Stomach (tissue), 19 donors: ENCODE measurements at places on chromosomes 6 and 20. TPM values are rescaled to one million over a fixed set of nuclear protein-coding genes. Genes with fewer than 3 reads are reported as not detected.

The PRR18 gene
- not detected for total RNA-seq

The SPATA25 gene
- 15.5 TPM for total RNA-seq

The TEAD3 gene
- total RNA-seq = 20.4 TPM

The ZFP64 gene
- 13.4 TPM for total RNA-seq

The NFATC2 gene
- total RNA-seq = 31.9 TPM

The ARMH2 gene
- total RNA-seq = not detected

The BTBD3 gene
- total RNA-seq = 28.6 TPM

The SCRT2 gene
- total RNA-seq = not detected

The SRSF3 gene
- total RNA-seq = 250 TPM

The CAP2 gene
- total RNA-seq = 43.3 TPM

The FRMD1 gene
- 4.6 TPM for total RNA-seq

The BPIFB4 gene
- not detected for total RNA-seq

The OR10C1 gene
- not detected for total RNA-seq

The MDFI gene
- 4.9 TPM for total RNA-seq

The MRPL18 gene
- total RNA-seq = 3.6 TPM

The TBX18 gene
- not detected for total RNA-seq

The CPXM1 gene
- not detected for total RNA-seq

The TRAM2 gene
- 1.4 TPM for total RNA-seq

DNA sequence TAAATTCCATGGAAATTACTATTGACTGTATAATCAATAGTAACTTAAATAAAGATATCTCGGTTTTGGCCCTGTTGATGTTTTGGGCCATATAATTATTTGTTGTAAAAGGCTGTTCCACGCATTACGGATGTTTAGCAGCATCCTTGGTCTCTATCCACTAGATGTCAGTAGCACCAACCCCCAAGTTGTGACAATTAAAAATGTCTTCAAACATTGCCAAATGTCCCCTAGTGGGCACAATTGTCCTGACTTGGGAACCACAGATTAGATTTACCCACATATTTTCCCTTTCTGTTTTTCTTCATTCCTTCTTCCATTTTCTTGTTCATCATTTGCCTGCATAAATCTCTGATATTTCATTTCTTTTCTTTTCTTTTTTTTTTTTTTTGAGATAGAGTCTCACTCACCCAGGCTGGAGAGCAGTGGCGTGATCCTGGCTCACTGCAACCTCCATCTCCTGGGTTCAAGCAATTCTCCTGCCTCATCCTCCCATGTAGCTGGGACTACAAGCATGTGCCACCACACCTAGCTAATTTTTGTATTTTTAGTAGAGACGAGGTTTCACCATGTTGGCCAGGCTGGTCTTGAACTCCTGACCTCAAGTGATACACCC lies 13.6 kb upstream of the WFDC8 start:
- DNase-seq = no peak

- DNase-seq = no peak
Observed at GRCh38 chr6:129565811-129566210, 144.2 kb downstream of the ARHGAP18 start.

- no peak for DNase-seq
Observed at GRCh38 chr6:43984442-43985321, 142.6 kb downstream of the MRPL14 start.

- DNase-seq = peak; percentile 9
Observed at GRCh38 chr6:23036406-23036983, 467.1 kb downstream of the HDGFL1 start.

DNA sequence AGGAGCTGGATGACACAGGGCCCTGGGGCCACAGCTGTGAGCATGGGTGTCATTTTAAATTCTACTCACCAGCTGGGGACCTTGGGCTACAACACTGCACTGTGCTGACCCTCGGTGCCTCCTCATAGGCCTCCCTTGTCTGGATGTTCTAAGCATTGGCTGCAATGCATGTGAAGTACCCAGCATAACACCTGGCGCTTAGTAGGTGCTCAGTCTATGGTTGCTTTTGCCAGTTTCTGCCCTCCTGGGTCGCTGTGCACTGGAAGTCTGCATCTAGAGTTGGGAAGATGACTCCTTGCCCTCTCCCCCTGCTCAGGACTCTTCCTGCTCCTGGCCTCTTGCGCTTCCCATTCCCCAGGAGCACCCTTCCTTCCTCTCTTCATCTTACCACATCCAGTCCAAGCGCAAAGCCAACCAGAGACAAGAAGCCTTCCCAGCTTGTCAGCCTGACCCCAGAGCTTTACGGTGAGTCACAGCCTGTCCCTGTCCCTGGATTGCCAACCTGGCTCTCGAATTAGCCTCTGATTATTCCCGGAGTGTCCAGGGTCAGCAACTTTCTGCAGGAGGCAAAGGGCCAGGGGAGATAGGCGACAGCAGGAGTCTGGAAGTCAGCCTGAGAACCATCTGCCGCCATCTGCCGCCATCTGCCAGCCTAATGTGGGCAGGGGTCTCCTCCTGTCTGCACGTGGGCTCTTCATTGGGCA lies 8.8 kb downstream of the SLC13A3 start:
- no peak for DNase-seq

GRCh38 chr6:138977646-138978167 lies 10.3 kb downstream of the REPS1 start:
- DNase-seq = no peak

DNA sequence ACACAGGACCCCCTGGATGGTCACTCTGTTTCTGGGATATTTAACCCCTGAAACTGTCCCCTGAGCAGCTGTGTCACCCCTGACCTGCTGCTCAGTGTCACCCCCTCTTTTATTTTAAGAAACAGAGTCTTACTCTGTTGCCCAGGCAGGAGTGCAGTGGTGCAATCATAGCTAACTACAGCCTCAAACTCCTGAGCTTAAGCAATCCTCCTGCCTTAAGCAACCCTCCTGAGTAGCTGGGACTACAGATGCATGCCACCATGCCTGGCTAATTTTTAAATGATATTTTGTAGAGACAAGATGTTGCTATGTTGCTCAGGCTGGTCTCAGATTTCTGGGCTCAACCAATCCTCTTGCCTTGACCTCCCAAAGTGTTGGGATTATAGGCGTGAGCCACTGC lies 21.5 kb upstream of the GTSF1L start:
- DNase-seq = no peak

GRCh38 chr6:119259027-119259426 lies 90.5 kb downstream of the MAN1A1 start:
- DNase-seq = peak; percentile 13

DNA sequence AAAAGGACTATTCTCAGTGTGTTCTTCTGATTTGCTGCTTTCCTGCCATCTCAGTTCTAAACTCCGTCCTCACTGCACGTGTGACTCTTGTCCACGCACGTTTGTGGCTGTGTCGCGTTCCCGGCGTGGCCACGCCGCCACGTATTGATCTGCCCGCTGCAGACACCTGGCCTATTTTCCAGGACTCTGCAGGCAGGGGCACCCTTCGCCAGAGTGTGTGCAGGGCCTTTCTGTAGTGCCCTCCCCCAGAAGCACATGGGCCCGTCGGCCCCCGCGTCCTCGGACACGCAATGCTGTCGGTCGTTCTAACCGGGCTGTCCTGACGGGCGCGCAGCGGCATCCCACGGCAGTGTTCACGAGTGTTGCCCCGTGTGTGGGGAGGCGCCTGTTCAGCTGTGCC lies 87.6 kb downstream of the YTHDF1 start:
- no peak for DNase-seq

GRCh38 chr6:158172001-158172400 lies 3.9 kb downstream of the GTF2H5 start:
- DNase-seq = no peak

DNA sequence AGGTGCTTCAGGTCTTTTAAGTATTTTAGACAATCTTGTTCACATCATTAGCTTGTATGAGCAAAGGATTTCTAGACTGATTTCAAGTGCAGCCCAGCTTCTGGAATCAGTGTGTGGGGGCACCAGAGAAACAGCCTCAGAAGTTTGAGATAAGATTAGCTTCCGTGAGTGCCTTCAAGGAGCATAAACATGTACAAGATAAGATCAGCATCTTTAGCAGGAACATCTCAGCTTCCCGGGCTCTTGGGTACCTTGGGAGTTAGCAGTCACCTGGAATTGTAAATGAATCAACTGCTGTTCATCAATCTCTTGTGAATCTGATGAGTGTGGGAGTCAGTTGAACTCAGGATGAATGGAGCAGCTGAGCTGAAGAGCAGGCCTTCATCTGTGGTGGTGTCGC lies 12.0 kb upstream of the CITED2 start:
- no peak for DNase-seq

DNA sequence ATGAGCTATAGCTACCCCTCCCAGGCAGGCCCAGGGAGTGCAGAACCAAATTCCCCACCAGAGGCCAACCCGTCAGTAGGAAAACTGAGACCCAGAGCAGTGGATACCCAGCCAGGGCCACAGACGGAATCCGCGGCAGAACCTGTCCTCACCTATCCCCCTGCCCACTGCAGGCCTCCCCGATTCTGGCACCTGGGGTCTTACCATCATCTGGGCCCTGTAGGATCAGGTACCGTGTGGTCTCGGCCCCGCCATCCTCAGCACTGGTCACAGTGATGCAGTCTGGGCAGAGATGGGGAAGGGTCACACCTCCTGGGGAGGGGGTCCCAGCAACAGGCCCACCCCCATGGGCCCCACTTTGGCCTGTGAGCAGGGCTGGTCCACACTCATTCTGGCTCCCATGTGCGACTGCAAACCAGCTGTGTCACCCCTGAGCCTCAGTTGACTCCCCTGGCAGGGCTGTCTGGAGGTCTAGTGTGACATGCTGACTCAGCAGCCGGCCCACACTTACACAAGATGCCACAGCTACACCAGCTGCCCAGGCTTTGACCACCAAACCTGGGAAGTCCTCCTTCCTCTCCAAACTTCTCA lies 3.8 kb downstream of the ZNF335 start:
- no peak for DNase-seq

DNA sequence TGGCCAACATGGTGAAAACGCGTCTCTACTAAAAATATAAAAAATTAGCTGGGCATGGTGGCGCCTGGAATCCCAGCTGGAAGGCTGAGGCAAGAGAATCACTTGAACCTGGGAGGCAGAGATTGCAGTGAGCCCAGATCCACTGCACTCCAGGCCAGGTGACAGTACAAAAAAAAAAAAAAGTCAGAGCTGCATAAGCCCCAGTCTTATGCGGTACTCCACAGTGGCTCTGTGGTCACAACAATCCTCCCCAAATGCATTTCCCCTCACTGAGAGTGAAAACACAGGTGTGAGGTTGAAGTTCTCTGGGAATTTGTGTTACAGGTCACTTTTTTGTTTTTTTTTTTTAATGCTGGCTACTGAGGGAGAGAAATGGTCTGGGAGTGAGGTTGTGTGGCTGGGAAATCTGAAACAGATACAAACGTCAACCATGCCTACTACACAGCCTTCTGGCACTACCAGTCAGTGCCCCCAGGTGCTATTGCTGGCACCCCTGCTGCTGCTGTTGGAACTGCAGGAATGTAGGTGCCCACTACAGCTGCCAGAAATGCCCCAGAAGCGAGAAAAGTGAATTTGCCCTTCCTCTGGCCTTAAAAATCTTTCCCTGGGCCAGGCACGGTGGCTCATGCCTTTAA lies 5.7 kb downstream of the MRPS26 start:
- DNase-seq = no peak

GRCh38 chr6:140256248-140256647 lies 881.8 kb upstream of the CITED2 start:
- no peak for DNase-seq

- no peak for DNase-seq
Observed at GRCh38 chr20:10523443-10523842, 88.3 kb downstream of the SLX4IP start.

DNA sequence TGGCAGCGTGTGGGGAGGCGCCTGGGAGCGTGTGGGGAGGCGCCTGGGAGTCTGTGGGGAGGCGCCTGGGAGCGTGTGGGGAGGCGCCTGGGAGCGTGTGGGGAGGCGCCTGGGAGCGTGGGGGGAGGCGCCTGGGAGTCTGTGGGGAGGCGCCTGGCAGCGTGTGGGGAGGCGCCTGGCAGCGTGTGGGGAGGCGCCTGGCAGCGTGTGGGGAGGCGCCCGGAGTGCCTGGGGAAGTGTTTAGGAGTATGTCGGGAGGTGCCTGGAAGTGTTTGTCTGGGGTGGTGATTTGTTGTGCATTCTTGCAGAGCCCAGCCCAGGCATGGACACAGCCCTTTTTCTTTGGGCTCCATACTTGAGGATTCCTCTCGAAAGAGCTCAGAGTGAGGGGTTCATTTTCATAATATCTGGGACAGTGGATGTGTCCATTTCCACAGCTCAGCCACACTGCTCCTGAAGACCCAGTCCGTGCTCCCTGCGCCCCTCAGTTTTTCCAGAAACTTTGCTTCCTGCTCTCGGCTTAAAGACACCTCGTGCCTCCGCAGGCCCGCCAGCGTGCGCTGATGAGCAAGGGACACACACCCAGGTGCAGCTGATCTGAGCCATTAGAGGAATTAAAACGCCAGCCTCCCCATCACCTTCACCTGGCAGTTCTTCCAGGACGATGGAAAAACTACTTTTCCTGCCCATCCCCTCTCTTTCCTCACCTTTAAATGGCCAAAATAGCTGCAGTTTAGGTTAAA lies 172.2 kb upstream of the THBS2 start:
- DNase-seq = no peak

DNA sequence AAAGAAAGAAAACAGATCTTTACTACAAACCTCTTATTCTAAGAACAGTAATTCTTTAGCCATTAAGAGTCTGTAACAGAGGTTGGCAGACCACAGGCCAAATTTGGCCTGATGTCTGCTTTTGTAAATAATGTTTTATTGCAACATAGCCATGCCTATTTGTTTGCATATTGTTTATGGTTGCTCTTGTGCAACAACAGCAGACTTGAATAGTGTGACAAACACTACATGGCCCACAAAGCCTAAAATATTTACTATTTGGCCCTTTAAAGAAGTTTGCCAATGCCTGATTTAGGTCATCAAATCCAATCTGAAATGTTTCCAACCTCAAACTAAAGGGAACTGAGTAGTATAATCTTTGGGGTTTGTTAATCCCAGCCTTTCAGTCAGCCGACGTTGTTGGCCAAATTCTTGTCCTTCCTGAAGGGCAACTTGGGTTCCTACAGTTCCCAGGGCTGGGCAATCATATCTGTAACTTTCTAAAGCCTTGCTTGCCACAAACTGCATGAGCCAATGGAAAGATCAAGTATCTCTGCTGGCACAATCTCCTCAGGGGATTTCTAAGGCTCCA lies 33.9 kb upstream of the TBC1D20 start:
- DNase-seq = peak; percentile 51

- DNase-seq = no peak
Observed at GRCh38 chr6:10307476-10307875, 107.4 kb downstream of the TFAP2A start.

GRCh38 chr6:130069485-130069884 lies 51.1 kb downstream of the L3MBTL3 start:
- DNase-seq = no peak
